ENCODE measurements at places on chromosomes 3 and 15.

GRCh38 chr3:63753567-63753966 is 65.5 kb upstream of the C3orf49 start:
- DNase-seq, result no peak

DNA sequence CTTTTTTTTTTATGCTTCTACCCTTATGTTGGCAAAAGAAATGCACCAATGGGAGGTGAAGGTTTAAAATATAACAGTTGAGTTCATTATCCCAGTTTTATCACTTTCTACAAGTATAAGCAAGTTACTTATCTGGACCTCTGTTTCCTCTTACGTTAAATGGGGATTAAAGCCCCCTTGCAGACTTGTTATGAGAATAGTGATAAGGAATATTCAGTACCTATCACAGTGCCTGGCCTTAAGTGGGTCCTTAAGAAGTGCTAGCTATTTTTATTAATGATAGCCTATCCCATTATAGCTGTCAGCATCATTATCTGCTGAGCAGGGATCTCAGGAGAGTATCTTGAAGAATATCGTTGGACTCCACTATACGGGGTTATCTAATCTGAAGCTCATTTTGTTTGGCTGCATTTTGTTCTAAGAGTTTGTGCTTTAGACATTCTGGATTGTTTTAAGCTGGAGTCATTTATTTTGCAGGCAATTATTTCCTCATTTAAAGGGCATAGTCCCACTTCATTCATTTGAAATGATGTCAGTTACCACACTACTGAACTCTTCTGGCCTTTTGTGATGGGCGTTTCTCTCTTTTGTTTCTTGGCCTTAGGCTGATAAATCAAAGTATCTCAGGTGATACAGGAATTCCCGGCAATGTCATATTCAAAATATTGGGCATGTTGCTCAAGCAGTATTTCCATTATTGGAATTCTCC is 28.8 kb downstream of the RAB8B start:
- DNase-seq, result no peak

- DNase-seq, result no peak
Measured at GRCh38 chr3:31384117-31384516, 148.6 kb upstream of the STT3B start.

GRCh38 chr3:18898911-18899310 is 249.4 kb upstream of the KCNH8 start:
- DNase-seq, result no peak

DNA sequence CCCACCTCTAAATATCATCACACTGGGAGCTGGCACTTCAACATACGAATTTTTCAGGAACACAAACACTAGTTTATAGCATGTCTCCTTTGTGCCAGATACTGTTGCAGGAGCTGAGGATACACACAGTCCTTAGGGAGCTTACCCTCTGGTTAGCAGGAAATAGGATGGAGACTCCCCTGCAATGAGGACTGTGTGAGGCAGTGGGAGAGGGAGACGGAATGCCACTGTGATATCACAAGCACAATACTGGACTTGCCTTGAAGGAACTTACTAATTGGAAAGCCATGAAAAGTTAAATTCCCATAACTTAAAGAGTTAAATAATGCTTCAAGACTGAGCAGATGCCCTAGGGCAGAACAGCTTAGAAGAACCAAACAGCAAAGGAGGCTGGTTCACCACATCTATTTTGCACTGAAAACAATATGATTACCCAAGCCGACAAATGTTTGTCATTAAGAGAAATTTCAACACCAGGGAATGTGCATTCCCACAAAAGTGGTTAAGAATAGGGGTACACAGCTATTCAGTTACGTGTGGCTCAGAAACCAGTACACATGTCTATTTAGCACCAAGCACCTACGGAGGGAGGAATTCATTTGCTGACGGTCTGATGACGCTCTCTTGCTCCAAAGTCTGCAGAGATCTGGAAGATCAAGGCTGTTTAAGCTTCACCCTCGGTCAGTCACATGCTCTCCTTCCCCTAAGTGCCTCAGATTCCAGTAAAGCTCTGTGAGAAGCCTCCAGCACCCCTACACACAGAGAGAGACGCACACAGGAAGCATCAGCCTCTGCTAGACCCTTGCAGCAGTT is 5.2 kb downstream of the TBC1D2B start:
- no peak for DNase-seq

DNA sequence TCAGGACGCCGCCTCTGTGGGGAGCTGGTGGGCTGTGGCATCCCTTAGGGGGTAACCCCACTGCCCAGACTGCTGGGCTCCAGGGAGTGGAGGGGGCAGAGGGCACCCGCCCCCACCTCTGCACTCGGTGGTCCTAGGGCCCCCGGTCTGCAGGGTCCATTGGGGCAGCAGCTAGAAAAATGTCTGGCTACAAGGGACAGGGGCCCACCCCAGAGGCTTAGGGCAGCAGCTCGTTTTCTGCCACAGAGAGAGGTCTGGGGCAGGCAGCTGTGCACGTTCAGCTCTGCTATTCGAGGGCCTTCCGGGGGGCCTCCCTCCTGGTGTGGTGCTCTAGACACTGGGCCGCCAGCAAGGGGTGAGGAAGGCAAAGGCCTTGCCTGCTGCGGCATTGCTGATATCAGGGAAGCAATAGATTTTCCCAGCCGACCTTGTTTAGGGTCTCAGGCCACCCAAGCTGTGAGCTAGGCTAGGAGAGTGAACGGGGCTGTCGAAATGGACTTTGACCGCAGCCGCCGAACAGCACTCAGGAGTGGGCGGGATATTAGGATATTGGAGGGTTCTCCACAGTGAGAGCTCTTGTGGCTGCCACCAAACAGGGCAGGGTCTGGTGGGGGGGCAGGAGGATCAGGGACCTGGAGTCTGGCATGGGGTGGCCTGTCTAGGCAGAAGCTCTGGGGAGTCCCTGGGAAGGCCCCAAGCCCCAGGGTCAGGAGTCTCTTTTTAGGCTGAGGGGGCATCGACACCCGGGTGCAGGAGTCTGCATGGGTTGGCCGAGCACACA is 61.4 kb upstream of the KLF13 start:
- no peak for DNase-seq

GRCh38 chr3:179720196-179720595 is 67.4 kb downstream of the USP13 start:
- DNase-seq, result no peak

DNA sequence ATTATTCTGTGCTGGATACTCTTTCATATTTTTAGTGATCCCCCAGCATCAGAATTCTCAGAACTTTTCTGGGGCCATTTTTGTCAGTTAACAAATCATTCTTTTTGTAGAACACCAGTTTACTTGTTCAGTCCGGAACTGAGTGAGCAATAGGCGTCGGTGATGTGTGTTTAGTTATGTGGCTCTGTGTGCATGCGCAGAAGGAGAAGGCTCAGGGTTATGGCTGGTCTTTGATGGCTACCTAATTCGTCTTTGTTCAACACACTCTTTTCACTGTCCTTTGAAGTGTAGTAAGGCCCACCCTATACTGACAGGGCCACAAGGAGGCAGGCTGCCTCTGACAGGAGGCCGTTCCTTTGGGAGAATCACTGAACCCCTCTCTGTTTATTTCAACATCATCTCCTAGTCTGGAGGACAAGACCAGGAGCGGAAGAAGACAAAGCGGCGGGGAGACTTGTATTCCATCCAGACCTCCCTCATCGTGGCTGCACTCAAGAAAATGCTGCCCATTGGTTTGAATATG is 158.2 kb upstream of the CHRM5 start:
- DNase-seq, result no peak

DNA sequence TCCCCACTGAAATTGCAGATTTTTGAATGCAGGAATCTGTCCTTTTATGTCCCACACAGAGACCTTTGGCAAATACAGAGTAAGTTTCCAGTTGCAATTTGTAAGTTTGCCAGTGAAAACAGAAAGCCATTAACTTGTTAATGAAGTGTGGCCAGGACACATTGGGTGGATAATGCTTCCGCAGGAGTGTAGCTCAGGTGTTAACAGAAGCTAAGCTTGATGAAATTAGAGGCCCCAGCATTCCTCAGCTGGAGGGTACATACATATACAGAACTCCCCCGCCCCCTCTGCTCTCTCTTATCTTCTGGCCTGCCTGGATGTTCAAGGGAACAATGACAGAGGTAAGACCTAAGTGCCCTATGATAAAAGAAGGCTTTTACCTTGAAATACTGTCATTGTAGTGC is 8.1 kb upstream of the LRRC2 start:
- no peak for DNase-seq

DNA sequence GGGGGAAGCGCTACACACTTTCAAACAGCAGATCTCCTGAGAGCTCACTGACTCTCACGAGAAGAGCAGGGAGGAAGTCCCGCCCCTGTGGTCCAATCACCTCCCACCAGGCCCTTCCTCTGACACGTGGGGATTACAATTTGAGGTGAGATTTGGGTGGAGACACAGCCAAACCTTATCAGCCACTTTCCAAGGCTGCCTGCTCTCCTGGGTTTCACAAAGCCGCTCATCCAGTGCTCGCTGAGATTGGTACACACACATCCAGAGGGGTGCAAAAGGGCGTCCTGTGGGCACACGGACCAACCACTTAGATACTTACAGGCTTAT is 23.1 kb downstream of the XXYLT1 start:
- no peak for DNase-seq

DNA sequence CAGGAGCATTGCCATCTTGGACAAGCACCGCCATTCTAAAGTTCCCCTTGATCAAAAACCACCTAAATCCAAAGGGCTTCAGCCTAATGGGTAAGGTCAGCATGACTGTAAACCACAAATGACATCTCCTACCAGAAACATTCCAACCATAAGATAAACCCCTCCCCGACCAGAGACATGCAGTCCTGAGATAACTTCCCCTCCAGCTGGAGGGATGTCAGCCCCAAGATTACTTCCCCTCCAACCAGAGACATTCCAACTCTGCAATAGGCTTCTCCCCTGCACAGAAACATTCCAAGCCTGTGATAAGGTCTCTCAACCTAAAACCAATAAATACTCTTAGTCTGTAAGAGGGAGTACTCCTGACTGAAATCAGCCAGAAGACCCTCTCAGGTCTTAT is 62.7 kb upstream of the DNAJC19 start:
- no peak for DNase-seq

DNA sequence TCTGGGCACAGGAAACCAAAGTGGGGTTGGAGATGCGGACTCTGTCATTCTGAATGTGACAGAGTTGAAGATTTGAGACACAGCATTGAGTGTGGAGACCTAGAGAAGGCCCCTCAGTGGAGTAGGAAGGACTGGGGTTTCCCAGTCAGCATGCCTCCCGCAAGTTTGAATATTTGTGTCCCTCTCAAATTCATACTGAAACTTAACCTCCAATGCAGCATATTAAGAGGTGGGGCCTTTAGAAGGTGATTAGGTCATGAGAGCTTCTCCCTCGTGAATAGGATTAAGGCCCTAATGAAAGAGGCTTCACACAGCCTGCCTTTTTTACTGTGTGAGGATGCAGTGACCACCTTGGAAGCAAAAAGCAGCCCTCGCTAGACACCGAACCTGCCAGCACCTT is 8.0 kb downstream of the HDDC3 start:
- peak; percentile 80 for DNase-seq

All from activated CD4-positive, alpha-beta T cell treated with anti-CD3 and anti-CD28 coated beads, Interleukin-2, amount 50 U/mL, for 16 hours (primary cell).